ENCODE measurements at places on chromosomes 7 and 10. TPM values are rescaled to one million over a fixed set of nuclear protein-coding genes. Genes with fewer than 3 reads are reported as not detected.
A peak's percentile ranks its signal among the peaks of the same experiment; 100 is the strongest.

GRCh38 chr10:11096422-11096821 is 78.8 kb downstream of the CELF2 start:
- H3K4me3 ChIP-seq, result no peak overlapping the region
- DNase-seq, result no peak
- H3K4me1 ChIP-seq, result peaks cover 7% of the 10 kb centered on the region
- no peaks in the 10 kb centered on the region for H3K36me3 ChIP-seq

GRCh38 chr10:14126697-14127440 is 203.9 kb downstream of the FRMD4A start:
- H3K4me3 ChIP-seq, result no peak overlapping the region
- no peaks in the 10 kb centered on the region for H3K36me3 ChIP-seq
- no peaks in the 10 kb centered on the region for H3K27me3 ChIP-seq
- no peaks in the 10 kb centered on the region for H3K4me1 ChIP-seq

DNA sequence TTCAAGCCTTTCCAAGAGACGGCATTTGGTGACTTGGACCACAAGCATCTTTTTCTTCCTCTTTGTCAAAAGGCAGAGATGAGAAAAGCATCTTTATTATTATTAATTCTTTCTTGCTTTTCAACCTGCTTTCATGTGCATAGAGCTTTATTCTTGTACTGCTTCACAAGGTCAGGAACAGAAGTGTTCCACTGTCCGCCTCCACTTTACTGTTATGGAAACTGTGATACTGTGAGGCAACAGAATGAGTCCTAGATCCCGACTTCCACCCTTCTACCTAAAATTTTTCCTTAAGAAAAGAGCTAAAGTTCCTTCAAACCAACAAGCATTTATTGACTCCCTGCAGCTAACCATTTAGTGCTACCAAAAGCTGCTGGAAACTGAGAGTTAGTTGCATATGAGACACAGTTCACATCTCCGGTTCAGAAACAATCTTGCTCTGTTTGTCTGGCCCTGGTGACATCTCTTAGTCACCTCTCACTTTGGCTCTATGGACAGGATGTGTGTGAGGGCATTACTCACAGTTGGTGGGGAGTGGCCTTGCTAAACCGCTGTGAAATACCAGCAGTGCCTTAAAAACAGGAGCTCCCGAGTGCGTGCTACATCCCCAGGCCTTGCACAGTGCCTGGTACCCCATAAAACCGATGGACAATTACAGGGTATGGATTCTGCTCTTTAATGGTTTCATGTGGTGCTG is 77.1 kb upstream of the TRIL start:
- peaks cover 6% of the 10 kb centered on the region for H3K4me1 ChIP-seq
- DNase-seq, result peak; percentile 61
- H3K27me3 ChIP-seq, result no peaks in the 10 kb centered on the region

The CYP3A7 gene
- total RNA-seq, result not detected

Measured in endodermal cell (in vitro differentiated cells).